CD8-positive, alpha-beta T cell (primary cell): ENCODE measurements at places on chromosomes 11 and 22.

GRCh38 chr11:115869780-115870431, 365.7 kb upstream of the CADM1 start:
- peak; percentile 25 for DNase-seq

- no peak for DNase-seq
Measured at GRCh38 chr11:111441443-111441842, 62.4 kb upstream of the POU2AF1 start.

DNA sequence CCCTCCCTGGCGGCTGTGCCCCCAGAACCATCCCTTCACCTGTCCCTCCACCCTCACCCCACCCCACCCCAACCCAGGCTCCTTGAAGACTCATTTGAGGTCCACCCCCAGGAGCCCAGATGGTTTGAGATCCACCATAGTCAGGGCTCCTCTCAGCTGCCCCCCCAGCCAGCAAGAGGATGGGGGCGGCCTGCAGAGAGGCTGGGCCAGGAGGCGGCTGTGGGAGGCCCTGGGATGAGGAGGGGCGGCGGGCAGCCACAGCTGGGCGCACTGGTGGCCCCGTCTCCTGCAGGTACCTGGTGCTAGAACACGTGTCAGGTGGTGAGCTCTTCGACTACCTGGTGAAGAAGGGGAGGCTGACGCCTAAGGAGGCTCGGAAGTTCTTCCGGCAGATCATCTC, 46.1 kb downstream of the MOB2 start:
- no peak for DNase-seq

DNA sequence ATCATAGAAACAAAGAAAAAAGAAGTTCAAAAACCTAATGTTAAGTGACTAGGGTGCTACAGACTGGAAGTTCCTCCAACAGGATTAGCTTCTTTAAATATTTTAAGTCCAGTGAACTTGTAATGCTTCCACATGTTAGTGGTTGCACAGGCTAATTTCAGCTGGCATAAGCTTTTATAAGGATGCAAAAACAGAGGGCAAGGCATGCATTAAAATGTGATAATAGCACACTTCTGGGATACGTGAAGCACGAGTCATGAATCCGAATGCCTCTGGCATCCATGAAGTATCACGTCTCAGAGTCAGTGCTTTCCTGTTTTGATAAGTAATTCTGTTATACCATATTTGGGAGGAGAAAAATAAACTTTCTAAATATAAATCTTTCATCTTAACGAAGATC, 106.8 kb downstream of the DCDC1 start:
- DNase-seq: no peak
